ENCODE measurements at places on chromosomes 2 and 18. TPM values are rescaled to one million over a fixed set of nuclear protein-coding genes. Genes with fewer than 3 reads are reported as not detected.

The RGPD3 gene
- 0.45 TPM for total RNA-seq

The EMILIN1 gene
- 126 TPM for total RNA-seq

The CFAP221 gene
- total RNA-seq, result 0.97 TPM

The TLX2 gene
- total RNA-seq, result 0.99 TPM

The CHRNG gene
- not detected for total RNA-seq

The UGT1A10 gene
- total RNA-seq, result not detected

The GDF7 gene
- 7.1 TPM for total RNA-seq

The SERPINB11 gene
- not detected for total RNA-seq

The C2orf66 gene
- total RNA-seq, result not detected

The ABHD1 gene
- not detected for total RNA-seq

The HOXD3 gene
- 0.86 TPM for total RNA-seq

The SP9 gene
- total RNA-seq, result not detected

- no peak overlapping the region for H3K4me3 ChIP-seq
- no peaks in the 10 kb centered on the region for H3K4me1 ChIP-seq
- no peaks in the 10 kb centered on the region for H3K27me3 ChIP-seq
- no peaks in the 10 kb centered on the region for H3K36me3 ChIP-seq
Observed at GRCh38 chr2:146305164-146305563, 1539.7 kb upstream of the ACVR2A start.

- DNase-seq, result peak; percentile 81
- H3K4me3 ChIP-seq, result no peak overlapping the region
- peaks cover 27% of the 10 kb centered on the region for H3K4me1 ChIP-seq
- H3K36me3 ChIP-seq, result no peaks in the 10 kb centered on the region
Observed at GRCh38 chr2:831225-831536, 119.5 kb upstream of the SNTG2 start.

GRCh38 chr2:112073875-112074274, 18.8 kb downstream of the TMEM87B start:
- H3K27ac ChIP-seq, result no peak overlapping the region
- no peak for DNase-seq
- peaks cover 31% of the 10 kb centered on the region for H3K36me3 ChIP-seq
- no peaks in the 10 kb centered on the region for H3K27me3 ChIP-seq
- H3K4me1 ChIP-seq, result peaks cover 4% of the 10 kb centered on the region
- H3K4me3 ChIP-seq, result no peak overlapping the region

DNA sequence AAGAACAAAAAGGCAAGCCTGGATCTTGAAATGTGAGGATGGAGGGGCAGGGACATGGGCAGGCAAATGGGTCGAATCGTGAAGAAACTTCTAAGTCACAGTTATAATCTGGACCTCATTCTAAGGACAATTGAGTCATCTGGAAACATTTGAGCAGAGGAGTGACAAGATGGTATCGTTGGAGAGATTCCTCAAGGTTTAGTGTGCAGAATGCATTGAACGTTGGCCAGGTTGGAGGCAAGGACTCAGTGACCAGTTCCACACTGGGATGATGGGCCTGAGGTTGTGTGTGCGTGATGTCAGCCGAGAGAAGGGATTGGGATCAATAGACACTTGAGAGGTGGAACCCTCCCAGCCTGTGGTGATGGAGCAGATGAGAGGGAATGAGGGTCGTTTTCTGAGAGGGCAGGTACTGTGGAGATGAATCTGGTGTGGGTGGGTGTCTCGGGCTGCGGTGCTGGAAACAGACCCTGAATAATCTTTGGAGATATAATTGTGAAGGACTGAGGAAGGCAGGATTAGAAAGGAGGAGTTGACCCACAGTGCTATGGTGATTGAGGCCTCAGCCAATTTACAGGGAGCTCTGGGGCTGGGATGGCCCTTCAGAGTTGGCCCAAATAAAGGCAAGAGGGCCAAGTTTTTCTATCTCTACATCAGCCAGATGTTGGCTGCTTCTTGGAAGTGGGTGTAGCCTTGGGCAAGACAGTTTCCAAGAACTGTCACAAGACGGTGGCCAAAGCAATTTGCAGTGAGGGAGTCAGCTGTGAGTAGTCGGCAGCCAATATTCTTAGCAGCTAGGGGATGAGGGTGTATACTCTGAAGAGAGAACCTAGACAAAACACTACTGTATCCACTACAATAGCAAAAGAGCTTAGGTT, 5.8 kb upstream of the ZNF532 start:
- H3K4me1 ChIP-seq, result peaks cover 29% of the 10 kb centered on the region
- no peak overlapping the region for H3K4me3 ChIP-seq
- no peak overlapping the region for H3K27ac ChIP-seq
- no peaks in the 10 kb centered on the region for H3K27me3 ChIP-seq

- no peaks in the 10 kb centered on the region for H3K36me3 ChIP-seq
- DNase-seq, result no peak
- no peak overlapping the region for H3K27ac ChIP-seq
- no peaks in the 10 kb centered on the region for H3K4me1 ChIP-seq
Observed at GRCh38 chr2:20197192-20197591, 27.7 kb downstream of the SDC1 start.

DNA sequence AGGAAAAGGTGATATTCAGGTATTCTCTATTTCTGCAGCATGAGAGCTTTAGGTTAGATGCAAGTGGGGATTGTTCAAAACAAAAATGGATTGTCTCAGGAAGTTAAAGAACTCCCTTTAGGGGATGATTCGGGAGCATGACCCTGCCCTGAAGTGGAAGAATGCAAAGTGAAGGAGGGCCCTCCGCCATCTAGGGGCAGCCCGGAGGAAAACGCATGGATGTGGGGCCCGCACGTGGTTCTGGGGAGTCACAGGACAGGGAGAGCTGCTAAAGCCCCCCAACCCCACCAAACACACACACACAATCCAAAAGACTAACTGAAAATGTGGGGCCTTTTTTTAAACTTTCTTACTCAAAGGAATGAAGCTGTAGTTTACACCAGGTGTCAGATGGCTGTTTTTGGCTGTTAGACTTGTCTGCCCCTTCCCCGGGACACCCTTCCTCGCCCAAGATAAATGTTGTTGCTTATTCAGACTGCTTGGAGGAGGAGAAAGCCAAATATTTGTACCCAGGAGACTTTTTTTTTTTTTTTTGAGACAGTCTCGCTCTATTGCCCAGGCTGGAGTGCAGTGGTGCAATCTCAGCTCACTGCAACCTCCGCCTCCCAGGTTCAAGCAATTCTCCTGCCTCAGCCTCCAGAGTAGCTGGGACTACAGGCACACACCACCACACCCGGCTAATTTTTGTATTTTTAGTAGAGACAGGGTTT, 78.8 kb downstream of the HNRNPLL start:
- DNase-seq, result no peak
- H3K36me3 ChIP-seq, result no peaks in the 10 kb centered on the region
- peak overlapping the region; percentile 52 for H3K27ac ChIP-seq
- no peak overlapping the region for H3K4me3 ChIP-seq

DNA sequence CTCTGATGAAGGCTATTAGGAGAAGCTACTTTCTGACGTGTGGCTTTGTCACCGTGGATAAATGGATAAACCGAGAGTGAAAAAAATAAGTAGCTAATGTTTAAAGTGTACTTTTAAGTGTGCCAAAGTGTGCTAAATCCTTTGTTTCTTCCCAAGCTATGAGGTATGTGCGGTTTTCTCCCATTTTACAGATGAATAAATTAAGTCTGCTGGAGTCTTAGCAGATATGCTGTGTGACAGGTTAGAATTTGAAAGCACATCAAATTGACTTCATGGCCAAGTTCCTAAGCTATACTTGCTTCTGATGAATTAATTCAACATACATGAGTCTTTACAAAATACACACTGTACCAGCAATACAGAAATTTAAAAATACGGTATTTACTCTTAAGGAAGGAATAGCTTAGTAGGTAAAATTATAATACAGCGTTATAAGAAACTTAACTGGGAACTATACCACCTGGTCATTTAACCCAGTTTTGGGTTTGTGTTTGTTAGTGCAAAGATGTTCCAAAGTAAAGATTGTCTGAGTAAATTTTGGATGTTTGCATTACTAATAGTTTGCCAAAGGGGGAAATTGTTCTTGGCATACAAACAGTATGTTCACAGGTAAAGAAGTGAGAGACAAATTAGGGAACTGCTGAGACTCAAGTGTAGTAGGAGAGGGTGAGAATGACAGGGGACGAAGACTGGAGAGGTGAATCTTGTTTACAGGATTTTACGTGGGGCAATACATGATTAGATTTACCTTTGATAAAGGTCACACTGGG, 1.4 kb downstream of the AGPS start:
- H3K4me1 ChIP-seq, result peaks cover 44% of the 10 kb centered on the region
- peak overlapping the region; percentile 84 for H3K4me3 ChIP-seq
- DNase-seq, result no peak
- H3K27ac ChIP-seq, result no peak overlapping the region
- no peaks in the 10 kb centered on the region for H3K36me3 ChIP-seq

GRCh38 chr18:48946329-48946835, 4.4 kb downstream of the SMAD7 start:
- DNase-seq, result no peak
- H3K4me1 ChIP-seq, result peaks cover 55% of the 10 kb centered on the region
- H3K4me3 ChIP-seq, result peak overlapping the region; percentile 97
- no peaks in the 10 kb centered on the region for H3K36me3 ChIP-seq
- H3K27ac ChIP-seq, result peak overlapping the region; percentile 99
- no peaks in the 10 kb centered on the region for H3K27me3 ChIP-seq

- no peak overlapping the region for H3K27ac ChIP-seq
- no peaks in the 10 kb centered on the region for H3K4me1 ChIP-seq
- H3K36me3 ChIP-seq, result no peaks in the 10 kb centered on the region
- H3K27me3 ChIP-seq, result no peaks in the 10 kb centered on the region
- no peak for DNase-seq
Observed at GRCh38 chr2:161976917-161977316, 97.1 kb downstream of the DPP4 start.

DNA sequence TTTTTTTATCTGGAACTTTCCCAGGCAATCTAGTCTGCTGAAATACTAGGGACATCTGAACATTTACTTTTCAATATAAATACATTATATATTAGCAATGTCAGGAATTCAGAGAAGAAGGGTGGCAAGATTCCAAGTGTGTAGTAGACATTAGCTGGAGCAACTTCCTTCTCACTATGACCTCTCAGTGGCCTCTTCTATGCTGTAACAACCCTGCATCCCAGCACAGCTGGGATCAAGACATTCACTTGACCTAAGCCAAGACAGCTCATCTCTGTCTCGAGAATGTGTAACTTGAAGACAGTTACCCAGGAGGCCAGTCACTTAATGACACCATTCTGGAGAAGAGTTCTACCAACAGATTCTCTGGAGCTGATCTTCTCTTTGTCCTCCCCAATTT, 61.7 kb upstream of the RALBP1 start:
- H3K4me1 ChIP-seq, result peaks cover 23% of the 10 kb centered on the region
- H3K36me3 ChIP-seq, result no peaks in the 10 kb centered on the region
- no peak overlapping the region for H3K4me3 ChIP-seq
- no peak overlapping the region for H3K27ac ChIP-seq
- DNase-seq, result no peak

DNA sequence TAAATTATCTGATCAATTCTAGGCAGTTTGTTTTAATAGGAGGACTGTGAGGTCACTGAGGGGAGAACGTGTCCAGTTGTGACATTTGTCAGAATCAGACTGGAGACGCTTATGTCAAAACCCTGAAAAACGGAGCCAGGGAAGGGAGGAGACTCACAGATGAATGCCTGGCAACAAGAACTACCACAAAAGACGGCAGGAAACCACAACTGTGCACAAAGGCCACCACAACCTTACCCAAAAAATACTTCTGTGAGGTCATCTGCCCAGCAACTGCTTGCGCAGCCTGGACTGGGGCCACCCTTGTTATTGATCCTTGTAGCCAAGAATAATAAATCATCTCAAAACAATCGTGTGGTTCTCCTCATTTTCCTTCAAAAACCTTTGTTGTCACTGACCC, 173.0 kb upstream of the ALKAL2 start:
- DNase-seq, result peak; percentile 72
- H3K27ac ChIP-seq, result no peak overlapping the region
- H3K27me3 ChIP-seq, result peaks cover 51% of the 10 kb centered on the region
- no peak overlapping the region for H3K4me3 ChIP-seq
- H3K36me3 ChIP-seq, result no peaks in the 10 kb centered on the region

- H3K4me1 ChIP-seq, result no peaks in the 10 kb centered on the region
- no peaks in the 10 kb centered on the region for H3K36me3 ChIP-seq
- DNase-seq, result no peak
Observed at GRCh38 chr2:10221443-10221842, 81.3 kb upstream of the HPCAL1 start.

GRCh38 chr2:44295633-44296359, 20.5 kb downstream of the SLC3A1 start:
- peaks cover 10% of the 10 kb centered on the region for H3K4me1 ChIP-seq
- no peak overlapping the region for H3K4me3 ChIP-seq
- H3K27me3 ChIP-seq, result peaks cover 29% of the 10 kb centered on the region
- H3K27ac ChIP-seq, result no peak overlapping the region
- H3K36me3 ChIP-seq, result no peaks in the 10 kb centered on the region
- no peak for DNase-seq

- H3K36me3 ChIP-seq, result no peaks in the 10 kb centered on the region
- no peak overlapping the region for H3K27ac ChIP-seq
- H3K4me1 ChIP-seq, result peaks cover 14% of the 10 kb centered on the region
- no peaks in the 10 kb centered on the region for H3K27me3 ChIP-seq
Observed at GRCh38 chr2:24404491-24404921, 44.2 kb upstream of the ITSN2 start.

DNA sequence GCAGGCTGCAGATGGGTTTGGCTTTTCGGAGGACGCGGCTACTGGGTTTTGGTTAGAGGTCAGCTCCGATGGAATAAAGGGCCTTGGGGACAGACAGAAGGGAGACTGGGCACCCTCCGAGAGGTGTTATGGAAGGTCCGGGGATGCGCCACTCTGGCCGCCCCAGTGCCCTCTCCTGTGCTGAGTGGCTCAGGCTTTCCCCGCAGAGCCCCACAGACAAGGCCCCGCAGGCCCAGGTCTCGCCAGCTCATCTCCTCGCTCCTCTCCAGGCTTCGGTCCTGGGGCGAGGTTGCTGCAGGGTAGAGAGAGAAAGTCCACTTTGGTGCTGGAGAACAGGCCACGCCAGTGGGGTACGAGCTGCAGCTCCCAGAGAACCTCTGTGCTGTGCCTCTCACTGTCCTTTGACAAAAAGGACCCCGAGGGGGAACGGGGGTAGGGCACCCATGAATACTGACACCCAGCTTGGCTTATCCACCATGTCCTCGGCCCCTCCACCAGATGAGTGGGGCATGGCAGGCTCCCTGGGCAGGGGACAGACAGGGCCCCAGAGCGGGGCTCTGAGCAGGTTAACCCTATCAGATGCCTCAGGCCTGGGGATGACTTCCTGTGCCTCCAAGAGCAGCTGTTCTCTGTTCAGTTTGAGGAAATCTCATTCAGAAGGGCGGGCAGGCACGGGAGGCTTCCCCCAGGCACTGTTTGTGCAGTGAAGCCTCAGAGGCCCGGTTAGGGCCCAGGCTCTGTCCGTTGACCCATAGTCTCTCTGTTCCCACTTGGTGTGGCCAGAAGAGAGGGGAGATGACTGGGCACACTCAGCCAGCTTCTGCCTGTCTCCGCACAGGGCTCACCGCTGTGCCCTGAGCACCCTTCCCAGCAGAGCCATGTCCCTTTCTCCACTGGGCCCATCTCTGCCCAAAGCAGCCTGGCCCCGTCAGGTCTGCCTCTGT, 15.7 kb upstream of the CNNM3 start:
- H3K27ac ChIP-seq, result no peak overlapping the region
- peaks cover 51% of the 10 kb centered on the region for H3K36me3 ChIP-seq
- peaks cover 8% of the 10 kb centered on the region for H3K4me1 ChIP-seq
- H3K4me3 ChIP-seq, result no peak overlapping the region
- H3K27me3 ChIP-seq, result no peaks in the 10 kb centered on the region
